ENCODE measurements at places on chromosomes 6 and 20.
A peak's percentile ranks its signal among the peaks of the same experiment; 100 is the strongest.

DNA sequence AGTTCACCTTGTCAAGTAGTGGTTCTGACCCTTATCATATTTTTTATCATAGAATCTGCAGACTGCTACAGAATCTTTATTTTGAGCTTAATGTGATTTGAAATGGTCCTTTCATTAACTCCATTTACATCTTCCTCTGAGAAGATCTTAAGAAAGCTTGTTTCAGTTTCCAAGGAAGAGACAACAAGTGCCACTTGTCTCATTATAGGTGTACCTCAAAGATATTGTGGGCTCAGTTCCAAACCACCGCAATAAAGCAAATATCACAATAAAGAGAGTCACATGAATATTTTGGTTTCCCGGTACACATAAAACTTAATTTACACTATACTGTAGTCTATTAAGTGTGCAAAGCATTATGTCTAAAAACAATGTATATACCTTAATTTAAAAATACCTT, 66.4 kb upstream of the ATXN1 start:
- H3K4me1 ChIP-seq, result no peaks in the 10 kb centered on the region
- no peak overlapping the region for H3K4me3 ChIP-seq
- DNase-seq, result no peak
- no peaks in the 10 kb centered on the region for H3K36me3 ChIP-seq

GRCh38 chr6:138482816-138483215, 16.5 kb downstream of the NHSL1 start:
- no peak for DNase-seq
- H3K36me3 ChIP-seq, result no peaks in the 10 kb centered on the region

GRCh38 chr20:54726687-54727300, 251.4 kb downstream of the DOK5 start:
- no peak for DNase-seq
- no peak overlapping the region for H3K27ac ChIP-seq
- H3K4me3 ChIP-seq, result no peak overlapping the region
- no peaks in the 10 kb centered on the region for H3K36me3 ChIP-seq

DNA sequence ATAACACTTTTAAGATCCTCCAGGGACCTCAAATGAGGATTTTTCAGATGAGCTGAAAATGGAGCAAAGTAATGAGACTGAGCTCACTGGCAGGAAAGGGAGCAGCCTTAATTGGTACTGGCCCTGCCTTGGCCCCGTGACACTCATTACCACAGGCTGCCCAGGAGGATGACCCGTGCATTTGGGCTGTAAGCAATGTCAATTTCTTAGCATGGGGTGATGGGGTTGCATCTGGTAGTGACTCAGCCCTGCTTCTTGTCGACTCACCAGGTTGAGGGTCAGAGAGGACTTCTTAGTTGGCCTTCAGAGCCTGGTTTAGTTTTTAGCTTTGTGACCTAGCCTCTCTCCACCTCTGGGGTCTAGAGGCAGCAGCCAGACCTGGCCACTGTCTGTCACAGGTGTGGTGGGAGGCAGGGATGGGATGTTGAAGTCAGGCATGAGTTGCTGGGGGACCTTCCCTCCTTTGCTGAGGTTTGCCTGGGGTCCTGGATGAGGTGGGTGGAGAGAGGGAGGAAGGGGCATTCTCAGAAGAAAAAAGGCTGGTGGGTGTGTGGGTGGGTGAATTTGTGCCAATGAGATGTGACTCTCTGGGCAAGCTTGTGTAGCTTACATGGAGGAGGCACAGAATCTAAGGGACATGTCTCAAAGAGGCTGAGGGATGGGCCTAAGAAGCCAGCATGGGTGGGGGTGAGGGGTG, 25.9 kb upstream of the EPB41L1 start:
- no peak overlapping the region for H3K4me3 ChIP-seq
- no peak for DNase-seq
- no peak overlapping the region for H3K27ac ChIP-seq
- H3K27me3 ChIP-seq, result peaks cover 17% of the 10 kb centered on the region

- H3K36me3 ChIP-seq, result peaks cover 40% of the 10 kb centered on the region
- H3K27ac ChIP-seq, result peak within 1 kb of the TSS; percentile 99
- peak within 1 kb of the TSS; percentile 99 for H3K4me3 ChIP-seq
- peaks cover 69% of the 10 kb centered on the region for H3K4me1 ChIP-seq
- DNase-seq, result no peak
- H3K27me3 ChIP-seq, result no peaks in the 10 kb centered on the region
Observed at GRCh38 chr6:31582230-31582643, at the start of gene LTB. Gene LTB (minus strand): TSS chr6:31582424. CDS start chr6:31582417, 7 bp downstream.

GRCh38 chr6:39416728-39417127, 94.2 kb upstream of the KCNK16 start:
- H3K27me3 ChIP-seq, result peaks cover 20% of the 10 kb centered on the region
- DNase-seq, result no peak
- H3K27ac ChIP-seq, result no peak overlapping the region

- no peaks in the 10 kb centered on the region for H3K27me3 ChIP-seq
- H3K36me3 ChIP-seq, result no peaks in the 10 kb centered on the region
- no peak overlapping the region for H3K4me3 ChIP-seq
- H3K27ac ChIP-seq, result no peak overlapping the region
- H3K4me1 ChIP-seq, result no peaks in the 10 kb centered on the region
- no peak for DNase-seq
Observed at GRCh38 chr6:156146891-156147290, 630.3 kb upstream of the ARID1B start.

- no peak overlapping the region for H3K27ac ChIP-seq
- H3K27me3 ChIP-seq, result no peaks in the 10 kb centered on the region
- H3K4me1 ChIP-seq, result peaks cover 3% of the 10 kb centered on the region
- peak; percentile 72 for DNase-seq
Observed at GRCh38 chr6:26216886-26217713, 129.9 kb downstream of the HFE start.

DNA sequence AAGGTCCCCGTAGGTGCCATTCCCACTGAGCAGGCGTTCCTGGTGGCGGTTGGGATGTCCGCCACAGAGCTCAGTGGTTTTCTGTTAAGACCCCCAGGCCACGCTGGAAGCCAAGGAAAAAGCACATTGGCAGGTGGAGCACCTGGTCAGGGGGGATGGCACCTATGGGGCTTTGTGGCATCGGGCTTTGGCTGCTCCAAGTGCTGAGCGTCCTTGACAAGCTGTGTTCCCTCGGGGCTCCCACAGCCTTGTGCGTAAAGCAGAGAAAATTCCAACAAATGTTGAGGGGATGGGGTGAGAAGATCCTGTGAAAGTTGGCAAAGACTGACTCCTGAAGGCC, 135.4 kb downstream of the JPH2 start:
- H3K36me3 ChIP-seq, result no peaks in the 10 kb centered on the region
- H3K27me3 ChIP-seq, result peaks cover 14% of the 10 kb centered on the region
- H3K4me1 ChIP-seq, result no peaks in the 10 kb centered on the region
- DNase-seq, result no peak
- no peak overlapping the region for H3K4me3 ChIP-seq

DNA sequence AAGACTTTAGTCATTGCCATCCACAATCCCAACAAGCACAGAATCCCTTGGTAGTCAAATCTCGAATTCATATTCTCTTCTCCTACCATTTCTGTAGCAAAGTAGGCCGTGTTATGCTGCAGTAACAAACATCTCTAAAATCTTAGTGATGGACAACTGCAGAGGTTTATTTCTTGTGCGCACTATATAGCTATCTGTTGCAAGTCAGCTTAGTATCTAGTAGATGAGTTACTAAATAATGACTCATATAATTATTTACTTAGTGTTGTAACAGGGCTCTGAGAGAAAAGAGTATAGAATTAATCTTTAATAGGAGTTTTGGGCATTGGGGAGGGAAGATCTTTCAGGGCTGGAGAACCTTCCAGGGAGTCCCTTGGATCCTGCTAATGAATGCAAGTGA, 73.3 kb downstream of the CAP2 start:
- H3K4me3 ChIP-seq, result no peak overlapping the region
- H3K36me3 ChIP-seq, result no peaks in the 10 kb centered on the region
- DNase-seq, result no peak
- peaks cover 11% of the 10 kb centered on the region for H3K27me3 ChIP-seq

DNA sequence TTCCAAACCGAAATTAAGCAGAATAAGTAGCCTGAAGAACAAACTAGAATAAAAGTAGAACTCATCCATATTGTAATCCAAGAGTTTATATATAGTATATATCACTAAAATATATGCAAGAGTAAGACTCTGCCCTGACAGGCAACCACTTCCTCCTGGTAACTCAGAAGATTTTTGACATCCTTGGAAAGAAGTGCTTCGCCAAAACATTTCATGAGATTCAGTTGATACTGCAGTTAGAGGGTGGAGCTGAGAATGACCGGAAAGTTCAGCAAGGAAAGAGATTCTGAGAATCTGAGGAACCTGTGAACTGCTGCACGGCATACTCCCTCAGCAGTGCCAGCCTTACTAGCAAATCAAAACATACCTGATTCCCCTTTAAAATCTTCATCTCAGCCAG, 79.6 kb downstream of the CDK19 start:
- DNase-seq, result no peak
- no peaks in the 10 kb centered on the region for H3K27me3 ChIP-seq
- H3K36me3 ChIP-seq, result peaks cover 2% of the 10 kb centered on the region
- H3K4me1 ChIP-seq, result peaks cover 2% of the 10 kb centered on the region
- no peak overlapping the region for H3K27ac ChIP-seq
- no peak overlapping the region for H3K4me3 ChIP-seq

DNA sequence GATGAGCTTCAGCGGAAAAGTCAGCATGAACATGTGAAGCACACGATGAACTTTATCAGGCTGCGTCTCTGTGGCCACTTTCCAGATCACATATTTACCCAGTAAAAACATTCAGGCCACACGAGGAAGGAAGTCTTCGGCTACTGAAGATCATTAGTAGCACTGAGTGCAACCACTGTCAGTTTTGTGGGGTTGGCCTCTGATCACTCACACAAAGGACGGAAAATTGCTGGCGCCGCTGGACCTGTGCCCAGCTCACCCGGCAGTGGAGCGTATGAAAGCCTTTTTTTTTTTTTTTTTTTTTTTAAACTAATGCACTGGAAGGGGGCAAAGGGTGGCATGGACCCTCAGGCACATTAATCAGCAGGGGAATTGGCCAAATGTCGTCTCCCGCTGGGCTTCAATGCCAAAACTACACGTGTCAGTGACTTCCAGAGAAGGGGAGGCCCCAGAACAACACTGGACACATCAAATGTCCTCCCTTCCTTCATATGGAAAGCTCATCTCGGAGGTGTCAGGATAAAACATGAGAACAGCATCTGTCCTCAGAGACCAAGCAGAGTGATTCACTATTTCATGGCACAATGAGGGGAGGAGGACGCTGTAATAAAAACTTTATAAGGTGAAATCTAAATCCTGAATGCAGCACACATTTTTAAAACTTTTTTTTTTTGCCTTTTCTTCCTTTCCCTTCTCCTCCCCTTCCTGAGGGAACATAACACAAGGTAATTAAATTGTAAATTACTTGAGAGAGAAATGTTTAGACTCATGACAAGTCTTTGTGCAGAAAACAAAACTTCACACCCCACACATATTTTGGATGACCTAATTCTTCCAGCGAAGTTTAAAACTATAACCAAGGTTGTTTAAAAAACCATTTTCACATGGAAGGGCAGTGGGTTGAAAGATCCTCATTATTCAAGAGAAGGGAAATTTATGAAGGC, 223.4 kb downstream of the FOXC1 start:
- H3K36me3 ChIP-seq, result no peaks in the 10 kb centered on the region
- no peak overlapping the region for H3K4me3 ChIP-seq
- DNase-seq, result no peak
- no peak overlapping the region for H3K27ac ChIP-seq

GRCh38 chr6:41914869-41915530, 5.9 kb downstream of the MED20 start:
- H3K4me1 ChIP-seq, result peaks cover 17% of the 10 kb centered on the region
- no peak overlapping the region for H3K27ac ChIP-seq
- no peaks in the 10 kb centered on the region for H3K27me3 ChIP-seq
- H3K4me3 ChIP-seq, result no peak overlapping the region

GRCh38 chr6:115583290-115583689, 477.4 kb downstream of the FRK start:
- no peaks in the 10 kb centered on the region for H3K36me3 ChIP-seq
- H3K4me3 ChIP-seq, result no peak overlapping the region
- H3K27ac ChIP-seq, result no peak overlapping the region
- H3K4me1 ChIP-seq, result no peaks in the 10 kb centered on the region
- no peaks in the 10 kb centered on the region for H3K27me3 ChIP-seq

DNA sequence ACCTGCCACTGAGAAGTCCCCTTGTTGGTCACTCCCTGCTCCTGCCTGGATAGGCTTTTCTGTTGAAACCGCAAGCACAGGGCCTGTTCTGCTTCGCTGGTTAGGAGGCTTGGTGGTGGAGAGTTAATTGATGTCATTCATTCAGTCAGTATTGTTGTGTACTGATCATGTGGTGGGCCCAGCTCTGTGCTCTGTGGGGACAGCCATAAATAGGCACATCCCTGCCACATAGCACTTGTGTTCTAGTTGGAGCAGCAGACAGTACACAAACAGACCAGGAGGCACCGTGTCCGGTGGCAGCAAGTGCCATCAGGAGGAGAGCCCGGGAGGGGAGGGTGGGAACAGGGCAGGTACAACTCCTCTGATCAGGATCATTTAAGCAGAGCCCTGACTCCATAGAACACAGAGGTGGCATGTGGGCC, 155.2 kb upstream of the INSM1 start:
- H3K4me3 ChIP-seq, result no peak overlapping the region
- peaks cover 3% of the 10 kb centered on the region for H3K36me3 ChIP-seq

GRCh38 chr6:22300273-22300998, 3.6 kb upstream of the PRL start:
- no peaks in the 10 kb centered on the region for H3K27me3 ChIP-seq
- no peak for DNase-seq
- H3K27ac ChIP-seq, result no peak overlapping the region
- no peak overlapping the region for H3K4me3 ChIP-seq

GRCh38 chr6:90859056-90859455, 272.2 kb upstream of the MAP3K7 start:
- no peak overlapping the region for H3K27ac ChIP-seq
- no peak overlapping the region for H3K4me3 ChIP-seq
- H3K36me3 ChIP-seq, result peaks cover 2% of the 10 kb centered on the region
- no peaks in the 10 kb centered on the region for H3K4me1 ChIP-seq

DNA sequence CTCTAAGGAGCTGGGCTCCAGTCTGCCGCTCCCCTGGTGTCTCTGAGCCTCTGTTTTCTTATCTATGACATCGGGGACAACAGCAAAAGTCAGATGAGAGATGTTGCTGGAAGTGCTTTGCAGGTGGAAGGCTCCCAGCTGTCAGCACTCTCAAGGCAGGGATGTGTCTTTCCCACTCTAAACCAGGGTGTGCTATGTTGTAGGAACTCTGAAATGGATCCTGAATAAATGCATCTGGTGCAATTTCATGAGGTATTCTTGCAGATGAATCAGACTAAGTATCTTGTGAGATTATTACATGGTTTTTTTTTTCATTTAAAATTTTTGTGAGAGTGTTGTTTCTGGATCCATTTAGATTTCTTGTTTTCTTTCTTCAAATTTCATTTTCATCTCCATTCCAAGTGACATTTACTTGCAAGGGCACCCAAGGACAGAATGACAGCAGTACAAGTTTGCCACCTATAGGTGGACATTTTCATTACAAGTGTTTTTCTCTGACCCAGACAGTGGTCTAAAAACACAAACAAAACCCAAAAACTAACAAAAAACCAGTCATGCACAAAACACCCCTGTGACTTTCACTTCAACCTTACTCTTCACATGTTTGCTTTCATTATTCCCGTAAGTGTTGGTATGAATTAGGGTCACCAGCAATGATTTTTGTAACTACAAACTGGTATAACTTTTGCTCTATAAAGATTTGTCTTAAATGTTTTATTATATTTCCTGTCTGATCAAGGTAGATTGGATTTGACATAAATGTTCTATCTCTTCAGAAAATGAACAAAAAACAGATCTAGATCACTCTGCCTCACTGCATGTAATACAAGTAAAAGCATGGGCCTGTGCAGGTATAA, 14.7 kb upstream of the SIM1 start:
- H3K27ac ChIP-seq, result no peak overlapping the region
- no peaks in the 10 kb centered on the region for H3K36me3 ChIP-seq
